ENCODE measurements at places on chromosomes 2 and 18.

DNA sequence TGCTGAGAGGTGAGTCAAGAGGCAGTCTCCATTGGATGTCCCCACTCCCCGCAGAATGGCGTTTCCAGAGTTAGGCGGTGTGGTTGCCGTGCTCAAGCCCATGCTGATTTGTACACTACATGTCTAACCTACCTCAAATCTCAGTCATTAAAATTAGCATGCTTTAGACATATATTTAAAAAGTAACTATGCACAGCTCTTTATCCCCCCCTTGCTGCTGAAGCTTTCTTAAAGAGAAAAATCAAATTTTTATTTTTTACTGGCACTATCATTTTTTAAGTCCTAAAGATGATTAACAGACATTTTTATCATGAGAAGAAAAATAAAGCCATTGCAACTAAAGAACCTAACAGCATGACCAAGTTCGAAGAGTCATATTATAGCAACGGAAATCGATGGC is 42.9 kb downstream of the BOLA3 start:
- DNase-seq = no peak

GRCh38 chr2:133841900-133842299 is 273.6 kb upstream of the NCKAP5 start:
- DNase-seq = no peak

GRCh38 chr2:238693337-238694093 is 154.4 kb upstream of the TWIST2 start:
- no peak for DNase-seq

DNA sequence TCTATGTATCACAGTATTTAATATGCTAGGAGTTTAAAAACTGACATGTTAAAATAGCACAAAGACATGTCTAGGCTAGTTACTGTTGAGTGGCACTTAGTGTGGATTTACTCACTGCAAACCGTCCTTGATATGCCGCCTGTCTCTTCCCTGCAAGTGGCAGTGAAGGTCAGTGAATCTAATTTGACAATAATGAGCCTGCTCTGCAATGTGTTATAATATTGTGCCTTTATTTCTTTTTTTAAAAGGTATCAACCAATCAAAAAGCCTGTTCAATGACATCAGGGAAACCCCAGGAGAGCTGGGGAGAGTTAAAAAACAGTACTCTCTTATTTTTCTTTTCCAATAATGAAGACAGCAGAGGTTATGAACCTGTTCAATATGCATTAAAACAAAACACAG is 384.1 kb downstream of the ERBB4 start:
- DNase-seq = no peak

DNA sequence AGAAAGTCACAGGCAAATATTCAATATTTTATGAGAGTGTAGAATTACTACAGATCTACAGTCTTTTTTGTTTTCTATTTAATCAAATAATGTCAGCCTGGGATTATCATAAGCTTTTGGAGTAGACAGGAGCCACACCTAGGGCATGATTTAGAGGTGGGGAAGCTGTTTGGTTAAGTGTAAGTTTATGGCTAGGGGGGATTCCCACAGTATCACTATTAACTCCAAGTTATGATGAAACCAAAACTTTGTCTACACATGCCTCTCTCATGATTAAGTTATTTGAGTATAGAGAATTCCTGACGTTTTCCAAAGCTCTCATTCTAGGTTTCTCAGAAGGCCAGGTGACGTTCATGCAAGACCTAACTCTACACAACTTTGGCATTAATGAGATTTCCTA is 2.1 kb downstream of the SERPINB10 start:
- DNase-seq = no peak

DNA sequence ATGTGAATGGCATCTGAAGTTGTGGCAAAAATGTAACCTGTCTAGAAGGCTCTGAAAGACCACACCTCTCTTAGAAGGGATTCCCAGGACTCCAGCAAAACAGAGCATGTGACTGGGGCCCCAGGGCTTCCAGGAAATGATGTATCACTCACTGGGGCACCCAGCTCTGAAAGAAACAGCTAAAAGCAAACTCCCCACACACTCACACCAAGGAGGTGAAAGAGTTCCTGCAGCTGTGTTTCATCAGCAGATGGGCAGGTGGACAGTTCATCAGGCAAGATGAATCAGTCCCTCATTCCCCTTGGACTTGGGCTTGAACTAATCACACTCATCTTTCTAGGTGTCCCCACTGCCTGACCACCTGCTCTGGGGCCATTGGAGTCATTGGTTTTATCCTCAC is 76.2 kb downstream of the CCBE1 start:
- DNase-seq = no peak

GRCh38 chr18:37393221-37393827 is 172.3 kb downstream of the CELF4 start:
- no peak for DNase-seq

DNA sequence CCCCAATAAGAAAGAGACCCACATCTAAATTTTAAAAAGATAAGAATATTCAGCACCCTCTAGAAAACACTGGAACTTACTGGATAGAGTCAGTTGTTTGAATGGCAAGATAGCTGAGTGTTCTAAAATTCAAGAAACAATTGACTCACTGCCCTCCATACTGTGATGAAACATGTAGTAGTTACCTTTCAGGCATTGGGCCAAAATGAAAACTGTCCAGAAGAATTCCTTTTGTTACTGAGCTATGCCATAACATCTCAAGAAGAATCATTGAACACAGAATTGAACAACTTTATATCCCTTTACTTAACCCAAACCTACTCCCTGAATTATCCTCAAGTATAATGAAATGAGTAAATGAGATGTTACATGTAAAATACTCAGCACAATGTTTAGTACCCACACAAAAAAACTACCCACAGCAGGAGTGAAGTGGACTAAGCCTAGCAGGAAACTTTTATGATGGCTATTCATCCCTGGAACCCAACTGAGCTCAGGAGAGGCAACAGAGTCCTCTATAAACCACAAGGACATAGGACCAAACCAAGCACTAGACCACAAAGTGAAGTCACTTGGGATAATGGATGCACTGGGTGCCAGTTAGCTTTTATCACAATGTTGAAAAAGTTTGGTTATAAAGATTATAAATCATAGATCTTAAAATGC is 32.7 kb downstream of the RBM43 start:
- no peak for DNase-seq

- DNase-seq = no peak
These were observed 34.5 kb downstream of the KCNE4 start for GRCh38 chr2:223086370-223086981.

- no peak for DNase-seq
These were observed 174.6 kb downstream of the ZNF385B start for GRCh38 chr2:179686718-179687342.

- DNase-seq = no peak
These were observed 1.2 kb downstream of the ZNF514 start for GRCh38 chr2:95158441-95158840.
